ENCODE measurements at places on chromosomes 6 and 20.

DNA sequence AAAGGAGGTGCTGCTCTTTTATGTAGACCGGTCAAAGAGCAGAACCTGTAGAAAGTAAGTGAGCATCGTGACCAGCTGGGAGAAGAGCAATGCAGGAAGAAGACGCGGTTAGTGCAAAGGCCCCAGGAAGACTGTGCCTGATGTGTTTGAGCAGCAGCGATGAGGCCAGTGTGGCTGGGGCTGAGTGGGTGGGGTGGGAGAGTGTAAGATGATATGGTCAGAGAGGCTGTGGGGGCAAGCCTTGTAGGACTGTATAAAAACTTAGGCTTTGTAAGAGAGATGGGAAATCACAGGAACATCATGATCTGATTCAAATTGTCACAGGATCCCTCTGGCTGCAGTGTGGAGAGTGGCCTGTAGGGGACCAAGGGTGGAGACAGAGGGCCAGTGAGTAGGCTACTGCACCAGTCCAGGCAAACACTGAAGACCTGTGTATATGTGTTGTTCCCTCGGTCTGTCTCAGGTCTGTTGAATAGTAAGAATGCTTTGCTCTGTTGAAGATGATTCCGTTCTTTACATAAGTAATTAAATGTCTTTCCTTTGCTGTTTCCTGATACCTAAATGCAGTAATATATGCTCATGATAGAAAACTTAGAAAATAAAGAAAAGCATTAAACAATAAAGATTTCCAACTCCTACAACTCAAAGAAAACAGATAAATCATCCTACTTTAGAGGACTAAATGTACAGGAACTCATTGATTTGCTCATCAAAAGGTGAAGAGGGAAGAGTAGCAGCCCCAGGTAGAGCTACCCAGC is 23.6 kb upstream of the WFDC2 start:
- DNase-seq: no peak

- DNase-seq: no peak
Observed at GRCh38 chr20:3222635-3223600, 13.6 kb downstream of the ITPA start.

DNA sequence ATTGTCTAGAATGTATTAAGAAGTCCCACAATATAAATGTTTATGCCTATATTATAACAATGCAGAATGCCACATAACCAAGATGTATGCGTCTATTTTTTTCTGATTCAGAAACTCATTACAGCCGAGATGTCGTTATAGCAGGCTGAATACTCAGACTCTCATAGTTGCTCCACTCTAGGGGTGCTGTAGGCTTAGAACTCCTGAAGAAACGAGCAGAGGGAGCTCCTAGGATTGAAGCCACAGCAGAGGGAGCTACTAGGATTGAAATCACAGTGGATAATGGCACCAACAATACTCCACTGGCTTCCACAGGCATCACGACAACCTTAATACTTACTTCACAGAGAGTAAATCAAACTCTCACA is 208.9 kb downstream of the KIF16B start:
- DNase-seq: no peak

GRCh38 chr20:38766071-38766470 is 17.8 kb downstream of the ACTR5 start:
- DNase-seq: no peak
